COR-L47 (cell line): ENCODE measurements at places on chromosomes 5 and 9.

- no peak for DNase-seq
Measured at GRCh38 chr5:163439092-163439425, 1.7 kb downstream of the CCNG1 start.

GRCh38 chr5:135137146-135137915 lies 103.3 kb upstream of the PITX1 start:
- no peak for DNase-seq

DNA sequence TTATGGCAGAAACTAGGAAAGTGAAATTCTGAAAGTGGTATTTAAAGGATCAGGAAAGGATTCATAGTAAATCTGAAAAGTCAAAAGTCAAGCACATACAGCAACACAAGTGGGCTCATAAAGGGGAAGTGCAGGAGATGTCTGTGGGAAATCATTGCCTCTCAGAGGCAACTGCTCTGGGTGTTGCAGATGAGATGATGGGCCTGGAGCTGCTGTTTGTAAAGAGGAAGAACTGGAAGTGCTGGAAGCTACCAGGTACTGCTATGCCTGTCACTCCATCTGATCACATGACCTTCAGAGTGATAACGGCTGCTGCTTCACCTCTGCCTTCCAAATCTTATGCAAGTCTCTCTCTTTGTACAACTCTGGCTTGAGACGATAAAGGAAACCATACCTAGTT lies 55.9 kb downstream of the ADRB2 start:
- no peak for DNase-seq

- no peak for DNase-seq
Measured at GRCh38 chr5:100562821-100563220, 27.6 kb downstream of the FAM174A start.

GRCh38 chr5:101532430-101532829 lies 629.3 kb upstream of the ST8SIA4 start:
- DNase-seq: no peak

- DNase-seq: no peak
Measured at GRCh38 chr9:29999645-30000044, 2384.8 kb upstream of the ACO1 start.

DNA sequence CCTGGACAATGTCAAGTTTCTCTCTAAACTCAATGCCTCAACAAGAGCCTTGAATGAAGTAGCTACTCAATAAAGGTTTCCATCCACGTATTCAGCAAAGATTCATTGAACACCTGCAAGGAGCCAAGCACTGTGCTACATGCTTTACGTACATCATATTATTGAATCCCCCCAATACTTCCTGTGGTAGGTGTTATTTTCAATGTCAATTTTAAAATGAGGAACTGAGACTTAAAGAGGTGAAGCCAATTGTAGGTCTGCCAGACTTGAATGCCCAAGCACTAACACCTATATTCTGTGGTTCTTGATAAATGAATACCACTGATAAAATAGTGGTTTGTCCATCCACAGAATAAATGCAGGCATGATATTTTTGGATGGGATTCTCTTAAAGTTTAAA lies 162.3 kb downstream of the DRD1 start:
- no peak for DNase-seq

GRCh38 chr5:136031711-136032110 lies 2.9 kb downstream of the TGFBI start:
- DNase-seq: no peak

- DNase-seq: peak; percentile 16
Measured at GRCh38 chr9:95605816-95606488, 89.2 kb upstream of the PTCH1 start.

- no peak for DNase-seq
Measured at GRCh38 chr9:18608371-18608770, 134.4 kb downstream of the ADAMTSL1 start.

DNA sequence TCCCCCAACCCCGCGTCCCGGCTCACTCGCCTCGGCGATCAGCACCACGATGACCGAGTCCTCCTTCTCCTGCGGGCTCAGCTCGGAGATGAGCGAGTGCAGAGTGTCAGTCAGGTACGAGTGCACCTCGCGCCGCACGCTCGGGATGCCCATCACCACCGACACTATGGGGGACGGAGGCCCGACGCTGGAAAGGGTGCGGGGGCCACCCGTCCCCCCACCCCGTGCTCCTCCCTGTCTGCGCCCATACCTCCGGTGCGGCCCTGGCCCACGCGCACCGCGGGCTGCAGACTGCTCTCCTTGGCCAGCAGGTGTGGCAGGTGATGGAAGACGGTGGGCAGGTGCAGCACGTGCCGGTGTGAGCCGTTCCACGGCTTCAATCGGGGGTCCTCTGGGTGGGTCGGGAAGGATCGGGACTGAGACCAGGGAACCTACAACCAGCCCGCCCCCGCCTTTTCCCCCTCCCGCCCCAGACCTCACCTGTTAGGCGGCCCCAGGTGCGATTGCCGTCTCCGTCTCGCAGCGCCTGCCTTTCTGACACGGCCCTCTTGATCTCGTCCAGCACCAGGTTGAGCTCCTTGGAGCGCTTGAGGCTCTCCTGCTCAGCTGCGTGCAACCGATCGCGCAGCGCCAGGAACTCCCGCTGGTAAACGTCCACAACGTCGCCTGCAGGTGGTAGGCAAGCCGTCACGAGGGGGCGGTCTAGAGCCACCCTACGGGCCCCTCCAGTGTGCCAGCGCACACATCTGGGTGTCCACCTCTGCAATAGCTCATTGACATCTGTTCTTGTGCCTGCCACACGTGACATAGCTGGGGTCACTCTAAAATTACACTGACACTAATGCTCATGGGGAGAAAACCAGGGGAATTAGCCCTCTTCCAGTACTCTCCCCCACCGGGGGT lies 5.1 kb downstream of the MGAT4B start:
- no peak for DNase-seq

DNA sequence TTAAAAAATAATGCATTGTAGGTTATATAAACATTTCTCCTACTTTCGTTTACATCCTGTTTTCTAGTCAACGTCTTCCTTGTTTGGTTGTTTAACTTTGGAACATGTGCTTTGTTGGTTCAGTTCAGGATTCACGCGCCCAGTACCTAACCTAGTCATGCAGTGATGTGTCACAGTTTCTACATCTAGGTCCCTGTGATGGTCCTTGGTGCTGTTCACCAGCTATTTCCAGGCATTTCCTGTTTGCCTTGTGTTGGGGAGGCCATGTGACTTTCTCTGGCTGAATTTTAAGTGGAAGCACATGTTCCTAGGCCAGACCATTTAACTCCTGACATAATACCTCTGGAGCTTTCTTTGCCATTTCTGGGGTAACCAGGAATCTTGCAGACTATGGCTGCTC lies 292.3 kb downstream of the SMARCA2 start:
- no peak for DNase-seq

DNA sequence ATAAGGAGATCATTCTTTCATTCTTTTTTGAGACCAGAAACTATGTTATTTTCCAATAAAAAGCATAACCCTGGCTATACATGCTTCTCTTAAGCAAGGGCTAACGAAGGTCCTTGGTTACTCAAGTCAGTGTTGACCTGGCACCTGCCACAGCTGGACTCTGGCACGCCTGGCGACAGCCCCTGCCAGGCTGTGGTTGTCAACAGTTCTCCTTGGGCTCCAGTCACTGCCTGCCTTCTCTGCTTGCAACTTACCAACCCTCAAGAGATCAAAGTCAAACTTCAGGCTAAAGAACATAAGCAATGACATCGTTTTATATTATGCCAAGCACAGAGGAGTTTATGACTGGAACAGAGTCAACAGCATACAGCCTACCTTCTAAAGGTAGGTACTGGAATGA lies 61.4 kb upstream of the TBC1D9B start:
- DNase-seq: no peak

- DNase-seq: no peak
Measured at GRCh38 chr9:38359689-38360385, 32.7 kb upstream of the ALDH1B1 start.

DNA sequence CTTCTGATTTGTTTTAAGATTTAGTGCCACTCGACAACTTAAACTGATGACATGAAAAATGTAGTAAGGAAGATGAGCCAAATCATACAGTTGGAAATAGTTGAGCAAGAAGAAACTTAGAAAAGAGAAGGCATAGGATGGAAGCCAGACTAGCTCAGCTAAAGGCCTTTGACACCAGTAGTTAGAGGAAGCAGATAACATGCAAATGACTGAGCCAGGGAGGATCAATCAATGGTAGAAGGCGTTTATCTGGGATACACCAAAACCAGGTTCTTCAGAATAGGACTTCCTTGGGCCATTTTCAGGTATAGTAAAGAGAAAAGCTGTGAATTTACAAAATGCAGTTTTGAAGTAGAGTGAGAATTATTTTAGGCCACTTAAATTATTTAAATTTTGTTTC lies 3.2 kb downstream of the TDRD7 start:
- DNase-seq: no peak

DNA sequence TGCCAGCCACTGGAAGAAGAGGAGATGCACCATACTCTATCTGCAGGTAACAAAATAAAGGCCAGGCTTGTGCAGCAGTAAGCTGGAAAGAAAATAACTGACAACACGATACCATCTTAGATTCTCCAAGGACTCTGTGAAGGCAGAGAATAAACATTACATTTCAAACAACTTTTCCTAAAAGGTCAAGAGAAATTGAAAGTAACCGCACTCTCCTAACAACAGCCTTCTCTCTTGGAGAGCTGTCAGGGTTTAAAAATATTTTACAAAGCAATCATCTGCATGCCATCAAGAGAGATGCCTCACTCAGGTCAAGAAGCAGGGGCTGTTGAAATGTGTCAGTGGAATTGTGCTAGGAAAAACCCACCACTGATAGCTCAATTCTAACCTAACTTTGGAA lies 13.5 kb upstream of the TTLL11 start:
- DNase-seq: no peak

DNA sequence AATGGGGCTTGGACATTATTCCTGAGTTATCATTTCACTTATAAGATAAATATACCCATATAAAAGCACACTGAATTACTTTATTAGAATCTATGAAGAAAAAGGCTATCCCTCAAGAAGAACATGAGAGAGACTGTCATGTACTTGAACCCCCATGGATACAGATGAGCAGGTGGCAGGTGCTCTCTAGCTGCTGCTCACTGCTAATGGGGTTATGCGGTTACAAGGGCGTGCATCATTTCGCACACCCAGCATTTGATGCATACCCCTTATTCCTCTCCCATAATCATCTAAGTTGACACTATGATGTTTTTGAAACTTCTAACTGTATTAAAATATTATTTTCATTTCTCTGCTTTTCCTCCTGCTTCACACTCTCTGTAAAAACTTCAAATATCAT lies 16.4 kb downstream of the ITK start:
- DNase-seq: no peak

DNA sequence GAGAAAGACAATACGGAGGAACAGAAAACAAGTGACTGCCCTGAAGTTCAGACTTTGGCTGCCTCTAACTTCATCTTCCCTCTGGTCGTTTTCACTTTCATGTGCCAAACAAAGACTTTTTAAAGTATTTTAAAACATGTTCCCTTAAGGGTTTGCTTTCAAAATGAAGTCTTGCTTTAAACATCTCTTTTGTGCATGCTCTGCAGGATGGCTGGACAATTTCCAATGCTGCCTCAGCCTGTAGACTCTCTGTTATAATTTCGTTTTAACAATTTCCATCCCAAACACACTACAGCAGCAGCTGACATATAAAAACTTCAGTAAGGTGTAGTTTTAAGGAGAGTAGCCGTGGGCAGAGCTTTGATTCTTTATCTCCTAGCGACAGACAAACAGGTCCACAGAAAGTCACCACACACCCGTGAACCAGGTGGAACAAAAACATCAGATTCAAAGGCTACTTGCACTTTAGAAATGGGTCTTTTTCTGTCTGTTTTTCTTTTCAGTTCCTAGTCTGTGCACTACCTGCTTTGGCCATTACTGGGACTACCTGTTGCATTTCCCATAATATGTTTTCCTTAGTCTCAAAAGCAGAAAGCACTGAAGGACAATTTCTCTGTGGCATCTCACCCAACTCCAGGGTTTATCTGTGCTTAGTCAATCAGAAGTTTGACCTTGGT lies 308.9 kb downstream of the DTWD2 start:
- peak; percentile 12 for DNase-seq

DNA sequence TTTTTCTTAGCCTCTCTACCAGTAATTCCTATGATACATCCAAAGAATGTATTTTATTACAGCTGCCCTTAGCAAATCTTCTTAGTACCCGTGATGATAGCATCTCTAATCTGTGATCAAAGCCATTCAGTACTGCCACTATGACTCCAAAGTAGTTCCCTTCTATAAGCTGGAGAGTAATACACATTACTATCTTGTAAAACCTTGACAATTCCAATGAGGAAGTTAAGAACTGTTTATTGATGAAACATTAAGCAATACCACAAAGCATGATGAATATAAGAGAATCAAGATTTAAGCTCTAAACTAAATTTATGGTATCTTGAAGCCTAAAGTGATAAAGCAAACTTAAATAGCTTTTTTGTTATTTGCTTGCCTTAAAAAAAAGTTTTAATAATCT lies 86.1 kb downstream of the SMIM23 start:
- DNase-seq: no peak

DNA sequence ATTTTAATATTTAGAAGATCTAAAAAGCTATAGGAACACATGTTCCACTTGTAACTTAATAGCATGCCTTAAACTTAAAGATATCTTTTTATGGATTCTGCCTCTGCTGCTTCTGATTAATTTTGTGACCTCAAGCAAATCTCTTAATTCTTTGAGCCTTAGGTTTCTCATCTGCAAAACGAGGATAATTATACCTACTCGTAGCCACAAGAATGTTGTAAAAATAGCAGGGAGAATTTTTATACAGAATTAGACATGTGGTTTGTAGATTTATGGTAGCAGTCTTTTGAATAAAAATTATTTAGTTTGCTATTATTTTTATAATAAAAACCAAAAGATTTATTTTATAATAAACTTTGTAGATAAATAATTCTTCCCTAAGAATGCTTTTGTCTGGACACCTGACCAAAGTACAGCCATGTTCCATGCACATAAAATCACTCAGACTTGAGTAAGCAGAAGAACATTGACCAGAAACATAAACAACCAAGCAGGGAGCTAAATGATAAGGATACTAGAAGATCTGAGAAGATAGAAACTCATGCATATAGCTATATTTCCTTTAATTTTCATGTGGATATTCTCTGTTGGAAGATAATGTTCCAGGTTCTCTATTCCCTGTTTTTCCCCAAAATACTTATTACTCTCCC lies 18.5 kb downstream of the C9orf85 start:
- no peak for DNase-seq

DNA sequence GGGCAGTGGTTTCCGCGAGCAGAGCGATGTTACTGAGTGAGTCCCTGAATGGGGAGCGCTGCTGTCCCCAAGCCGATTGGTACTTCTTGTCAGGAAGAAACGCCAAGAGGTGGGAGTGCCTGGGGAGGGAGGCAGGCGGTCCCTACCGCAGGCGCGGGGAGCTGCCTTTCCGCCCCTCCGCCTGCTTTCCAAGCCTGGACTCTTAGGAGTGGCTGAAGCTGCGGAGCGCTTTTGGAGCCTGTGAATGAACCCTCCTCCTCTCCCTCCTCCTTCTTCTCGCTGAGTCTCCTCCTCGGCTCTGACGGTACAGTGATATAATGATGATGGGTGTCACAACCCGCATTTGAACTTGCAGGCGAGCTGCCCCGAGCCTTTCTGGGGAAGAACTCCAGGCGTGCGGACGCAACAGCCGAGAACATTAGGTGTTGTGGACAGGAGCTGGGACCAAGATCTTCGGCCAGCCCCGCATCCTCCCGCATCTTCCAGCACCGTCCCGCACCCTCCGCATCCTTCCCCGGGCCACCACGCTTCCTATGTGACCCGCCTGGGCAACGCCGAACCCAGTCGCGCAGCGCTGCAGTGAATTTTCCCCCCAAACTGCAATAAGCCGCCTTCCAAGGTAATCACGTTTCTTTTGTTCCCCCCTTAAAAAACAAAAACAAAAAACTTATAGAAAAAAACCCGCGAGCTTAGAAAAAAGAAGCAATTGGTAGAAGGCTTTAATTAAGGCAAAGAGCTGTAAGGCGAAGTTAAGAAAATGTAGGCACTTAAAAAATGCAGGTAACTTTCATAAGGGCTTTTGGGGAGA lies at the start of gene VCAN:
Gene VCAN, plus strand, starts transcription at position 340 of the 808 bp plus-strand sequence. CDS start 11,775 bp downstream, outside the sequence.
- peak; percentile 6 for DNase-seq
